ENCODE measurements at places on chromosomes 5 and 9.

DNA sequence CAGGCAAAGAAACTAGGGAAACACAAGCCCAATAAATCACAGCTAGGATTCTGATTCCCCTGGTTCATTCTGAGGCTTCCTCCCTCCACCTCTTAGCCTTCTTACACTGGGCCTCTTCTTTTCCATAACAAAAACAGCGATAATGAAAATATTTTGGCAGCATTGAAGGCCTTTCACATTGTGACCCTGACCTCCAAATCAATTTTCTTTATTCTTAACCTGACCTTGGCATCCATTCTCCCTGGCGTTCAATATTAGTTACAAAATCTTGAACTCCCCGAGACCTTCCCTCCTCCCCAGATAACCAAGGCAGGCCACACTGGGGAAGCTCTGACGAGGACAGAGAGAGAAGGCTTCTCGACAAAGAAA, 399.9 kb downstream of the ZSWIM6 start:
- no peak for DNase-seq

DNA sequence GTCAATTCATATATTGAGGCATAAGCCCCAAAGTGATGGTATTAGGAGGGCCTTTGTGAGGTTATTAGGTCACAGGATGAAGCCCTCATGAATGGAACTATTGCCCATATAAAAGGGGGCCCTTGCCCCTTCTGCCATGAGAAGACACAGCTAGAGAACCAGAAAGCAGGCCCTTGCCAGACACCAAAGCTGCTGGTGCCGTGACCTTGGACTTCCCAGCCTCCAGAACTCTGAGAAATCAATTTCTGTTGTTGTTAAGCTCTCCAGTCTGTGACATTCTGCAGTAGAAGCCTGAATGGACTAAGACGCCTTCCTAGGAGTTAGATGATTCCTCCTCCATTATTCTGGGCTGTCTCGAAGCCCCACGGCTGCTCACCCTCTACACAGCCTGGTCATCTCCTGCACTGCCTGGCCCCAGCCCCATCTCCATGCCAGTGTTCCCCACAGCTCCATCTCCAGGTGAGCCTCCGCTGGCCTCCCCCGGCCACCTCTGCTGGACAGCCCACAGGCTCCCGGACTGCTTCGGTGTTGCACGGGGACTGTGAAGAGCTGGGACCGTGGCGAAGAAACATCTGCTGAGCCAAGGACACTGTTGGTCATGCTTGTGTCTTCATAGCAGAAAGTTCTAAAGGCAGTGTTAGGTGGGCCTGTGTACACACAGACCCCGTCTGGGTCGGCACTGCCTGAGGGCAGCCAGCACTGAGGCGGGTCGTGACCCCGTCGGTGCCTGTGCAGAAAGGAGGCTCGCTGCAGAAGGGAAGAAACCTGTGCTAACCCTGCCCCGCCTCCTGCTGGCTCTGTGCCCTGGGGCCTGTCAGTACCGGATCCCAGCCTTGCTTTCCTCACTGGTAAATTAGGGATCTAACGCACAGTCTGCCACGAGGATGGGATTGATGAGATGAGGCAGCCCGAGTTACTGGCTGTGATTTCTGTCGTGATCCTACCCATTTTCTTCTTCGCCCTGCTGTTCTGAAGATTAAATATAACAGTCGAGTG, 55.1 kb upstream of the CNOT6 start:
- no peak for DNase-seq

GRCh38 chr5:64963278-64963677, 194.5 kb downstream of the CWC27 start:
- DNase-seq: no peak

- no peak for DNase-seq
These were observed 42.6 kb downstream of the LPAR1 start for GRCh38 chr9:110995420-110996340.

DNA sequence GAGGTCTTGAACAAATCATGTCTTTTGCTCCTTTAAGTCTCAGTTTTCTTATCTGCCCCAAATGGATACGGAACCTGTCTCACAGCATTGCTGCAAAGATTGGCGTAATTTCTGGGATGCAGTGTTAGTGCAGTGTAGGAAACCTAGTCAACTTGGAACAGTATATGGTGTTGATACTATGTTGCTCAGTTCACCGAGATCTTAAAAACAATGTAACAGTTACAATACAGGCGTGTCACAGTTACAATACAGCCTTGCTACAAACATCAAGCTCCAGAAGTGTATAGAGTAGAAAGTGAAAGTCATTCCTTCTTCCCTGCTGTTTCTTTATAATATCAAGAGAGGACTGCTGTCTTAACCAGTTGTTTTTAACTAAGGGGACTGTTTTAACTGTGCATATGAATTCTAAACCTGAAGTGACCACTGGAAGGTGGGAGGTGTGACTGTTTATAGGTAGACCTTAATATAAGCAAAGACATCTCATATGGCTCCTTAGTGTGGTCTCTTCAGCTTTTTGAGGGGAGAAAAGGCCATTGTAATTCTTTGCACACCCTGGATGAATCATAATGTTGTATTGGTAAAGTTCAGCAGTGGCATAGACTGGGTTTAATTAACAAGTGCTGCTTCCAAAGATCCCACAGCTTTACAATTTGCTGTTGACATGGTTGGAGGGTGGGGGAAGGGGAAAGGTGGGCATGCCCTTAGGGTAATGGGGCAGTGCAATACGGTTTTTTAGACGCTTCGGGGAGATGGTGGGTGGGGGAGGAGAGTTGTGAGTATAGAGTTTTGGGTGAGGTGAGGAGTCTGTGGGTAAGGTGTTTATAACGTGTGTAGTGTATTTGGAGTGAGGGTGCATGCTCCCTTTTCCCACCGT, 12.9 kb downstream of the PRRC2B start:
- no peak for DNase-seq

DNA sequence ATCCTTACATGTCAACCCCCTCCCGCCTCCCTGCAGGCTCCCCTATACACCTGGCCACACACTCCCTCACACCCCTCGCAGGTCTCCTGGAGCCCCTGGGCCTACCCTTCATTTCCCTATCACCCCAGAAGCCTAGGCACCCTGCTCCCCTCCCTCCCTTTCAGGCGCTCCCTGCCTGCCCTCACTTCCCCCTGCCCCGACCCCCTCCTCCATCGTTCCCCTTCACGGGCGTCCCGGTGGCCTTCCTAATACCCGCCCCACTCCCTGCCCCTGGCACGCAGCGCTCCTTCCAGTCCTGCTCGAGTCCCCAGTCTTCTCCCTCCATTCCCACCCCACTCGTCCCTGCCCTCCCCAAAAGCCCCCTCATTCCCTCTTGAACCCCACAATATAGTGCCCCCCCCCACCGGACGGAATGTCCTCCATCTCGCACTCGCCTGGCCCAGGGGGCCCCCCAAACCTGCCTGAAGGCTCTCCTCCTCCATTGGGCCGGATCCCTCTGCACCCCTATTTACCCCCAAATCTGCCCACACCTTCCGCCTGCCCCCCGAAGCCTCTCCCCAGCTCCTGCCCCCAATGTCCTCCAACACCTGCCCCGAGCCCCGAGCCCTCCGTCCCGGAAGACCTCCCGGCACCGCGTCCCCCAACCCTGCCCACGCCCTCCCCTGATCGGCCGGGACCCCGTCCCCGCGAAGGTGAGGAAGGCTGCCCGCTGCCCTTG, 746 bp downstream of the STRBP start:
- DNase-seq: no peak

GRCh38 chr9:88303721-88304451, 84.4 kb upstream of the SPIN1 start:
- DNase-seq: no peak

DNA sequence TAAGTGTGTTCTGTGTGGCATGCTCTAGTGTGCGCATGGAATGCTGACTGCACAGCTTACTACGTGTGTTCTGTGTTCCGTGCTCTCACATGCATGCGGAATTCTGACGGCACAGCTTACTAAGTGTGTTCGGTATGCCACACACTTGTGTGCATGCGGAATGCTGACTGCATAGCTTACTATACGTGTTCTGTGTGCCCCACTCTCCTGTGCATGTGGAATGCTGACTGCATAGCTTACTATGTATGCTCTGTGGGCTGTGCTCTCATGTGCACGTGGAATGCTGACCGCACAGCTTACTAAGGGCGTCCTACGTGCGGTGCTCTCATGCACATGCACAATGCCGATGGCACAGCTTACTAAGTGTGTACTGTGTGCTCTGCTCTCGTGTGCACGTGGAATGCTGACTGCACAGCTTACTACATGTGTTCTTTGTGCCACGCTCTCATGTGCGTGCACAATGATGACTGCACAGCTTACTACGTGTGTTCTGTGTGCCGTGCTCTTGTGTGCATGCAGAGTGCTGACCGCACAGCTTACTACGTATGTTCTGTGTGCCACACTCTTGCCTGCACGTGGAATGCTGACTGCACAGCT, 548.9 kb downstream of the IRX1 start:
- DNase-seq: no peak
